ENCODE measurements at places on chromosomes 3 and 15.

DNA sequence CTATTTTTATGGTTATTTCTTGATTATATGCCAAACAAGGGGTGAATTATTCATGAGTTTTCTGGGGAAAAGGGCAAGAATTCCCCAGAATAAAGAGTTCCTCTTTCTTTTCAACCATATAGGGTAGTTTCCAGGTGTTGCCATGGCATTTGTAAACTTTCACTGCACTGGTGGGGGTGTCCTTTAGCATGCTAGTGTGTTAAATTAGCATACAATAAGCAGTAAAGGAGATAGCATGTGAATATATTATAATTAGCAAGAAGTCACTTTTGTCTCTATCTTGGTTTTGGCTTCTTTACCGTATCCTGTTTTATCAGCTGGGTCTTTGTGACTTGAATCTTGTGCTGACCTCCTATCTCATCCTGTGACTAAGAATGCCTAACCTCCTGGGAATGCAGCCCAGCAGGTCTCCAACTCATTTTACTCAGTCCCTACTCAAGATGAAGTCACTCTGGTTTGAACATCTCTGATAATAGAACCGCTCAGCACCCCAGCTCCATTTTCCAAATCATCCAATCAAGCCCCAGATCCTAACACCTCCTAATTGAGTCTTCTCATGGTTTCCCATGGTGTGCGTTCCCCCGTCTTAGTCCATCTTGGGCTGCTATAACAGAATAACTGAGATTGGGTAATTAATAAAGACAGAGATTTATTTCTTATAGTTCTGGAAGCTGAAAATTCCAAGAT lies 3.4 kb upstream of the SELENOT start:
- DNase-seq = peak; percentile 45

DNA sequence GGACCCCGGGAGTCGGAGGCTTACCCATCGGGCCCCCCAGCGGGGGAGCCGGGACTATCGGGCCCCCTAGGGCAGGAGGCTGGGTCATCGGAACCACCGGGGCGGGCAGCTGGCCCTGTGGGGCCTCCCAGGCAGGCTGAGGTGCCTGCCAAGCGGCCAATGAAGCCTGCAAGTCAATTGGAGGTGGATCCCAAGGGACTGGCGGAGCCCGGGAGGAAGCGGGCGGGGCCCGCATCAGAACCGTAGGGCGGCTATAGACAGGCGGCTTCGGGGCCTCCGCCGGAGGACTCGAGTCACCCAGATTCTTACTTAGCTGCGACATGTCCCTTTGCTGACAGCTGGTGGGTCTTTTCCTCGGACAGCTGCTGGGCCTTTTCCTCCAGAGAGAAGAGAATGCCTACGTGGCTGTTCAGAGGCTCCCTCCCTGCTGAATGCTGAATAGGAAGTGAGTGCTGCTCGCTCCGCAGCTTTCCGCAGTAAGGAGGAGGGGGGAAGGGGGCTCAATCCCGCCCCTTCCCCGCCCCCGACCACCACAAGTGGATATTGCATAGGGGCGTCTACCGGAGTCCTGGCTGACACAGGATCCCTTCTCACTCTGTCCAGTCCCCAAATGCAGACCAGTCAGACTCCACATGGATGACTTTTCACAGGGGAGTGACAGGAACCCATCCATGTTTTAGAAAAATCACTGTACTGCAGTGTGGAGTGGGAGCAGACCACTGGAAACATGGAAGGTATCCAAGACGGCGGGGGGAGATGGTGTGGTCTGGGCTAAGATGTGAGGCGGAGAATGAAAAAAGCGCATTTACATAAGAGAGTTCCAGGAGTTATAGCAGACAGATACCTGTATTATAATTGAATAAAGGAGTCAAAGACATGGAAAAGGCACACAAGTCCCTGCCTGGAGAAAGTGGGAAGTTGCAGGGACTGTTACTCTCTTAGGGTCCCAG lies at the start of gene MAGEL2:
Gene MAGEL2 (minus strand): TSS at position 447 of the 950 bp plus-strand sequence. CDS start 125 bp downstream, at position 322.
- no peak for DNase-seq

DNA sequence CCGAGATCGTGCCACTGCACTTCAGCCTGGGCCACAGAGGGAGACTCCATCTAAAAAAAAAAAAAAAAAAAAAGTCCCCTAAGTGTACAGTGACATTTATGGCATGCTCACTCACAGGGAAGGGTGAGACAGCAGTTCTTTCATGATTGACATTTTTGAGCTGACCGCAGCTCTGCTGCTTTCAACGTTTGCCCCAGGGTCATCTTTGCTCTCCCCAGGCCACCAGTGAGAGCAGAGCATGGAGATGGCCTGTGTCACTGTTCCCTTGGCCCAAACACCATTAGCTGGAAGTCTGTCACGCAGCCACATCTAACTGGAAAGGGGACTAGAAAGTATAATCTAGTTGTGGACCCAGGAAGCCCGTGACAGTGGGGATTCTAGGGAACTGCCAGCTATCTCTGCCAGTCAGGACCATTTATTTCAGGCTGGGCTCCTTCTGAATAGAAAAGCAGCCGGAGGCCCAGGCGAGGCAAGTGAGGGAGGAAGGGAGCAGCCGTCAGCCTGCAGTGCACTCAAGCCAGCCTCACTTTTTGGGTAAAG lies 193.4 kb upstream of the HES1 start:
- DNase-seq = no peak

- DNase-seq = no peak
These were observed 984 bp downstream of the FGF7 start for GRCh38 chr15:49423901-49424550.

DNA sequence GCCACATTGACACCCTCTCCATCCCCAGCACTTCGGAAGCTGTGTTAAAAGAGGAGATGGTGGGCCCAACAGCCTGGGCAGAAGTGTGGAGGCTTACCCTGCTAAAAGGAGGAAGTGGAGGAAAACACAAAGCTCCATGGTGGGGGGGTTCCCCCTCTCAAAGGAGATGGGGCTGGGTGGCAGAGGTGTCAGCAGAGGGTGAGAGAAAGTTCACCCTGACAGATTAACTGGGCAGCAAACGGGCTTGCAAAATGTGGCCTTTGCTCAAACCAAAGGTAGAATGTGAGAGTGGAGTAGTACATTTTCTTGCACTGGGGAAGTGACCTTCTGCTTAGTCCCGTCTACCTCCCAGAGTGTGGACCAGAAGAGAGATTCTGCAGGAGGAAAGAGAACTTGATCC lies 44.7 kb downstream of the MYO1E start:
- peak; percentile 67 for DNase-seq

- peak; percentile 66 for DNase-seq
These were observed 62.9 kb downstream of the SLC28A2 start for GRCh38 chr15:45314960-45315359.

DNA sequence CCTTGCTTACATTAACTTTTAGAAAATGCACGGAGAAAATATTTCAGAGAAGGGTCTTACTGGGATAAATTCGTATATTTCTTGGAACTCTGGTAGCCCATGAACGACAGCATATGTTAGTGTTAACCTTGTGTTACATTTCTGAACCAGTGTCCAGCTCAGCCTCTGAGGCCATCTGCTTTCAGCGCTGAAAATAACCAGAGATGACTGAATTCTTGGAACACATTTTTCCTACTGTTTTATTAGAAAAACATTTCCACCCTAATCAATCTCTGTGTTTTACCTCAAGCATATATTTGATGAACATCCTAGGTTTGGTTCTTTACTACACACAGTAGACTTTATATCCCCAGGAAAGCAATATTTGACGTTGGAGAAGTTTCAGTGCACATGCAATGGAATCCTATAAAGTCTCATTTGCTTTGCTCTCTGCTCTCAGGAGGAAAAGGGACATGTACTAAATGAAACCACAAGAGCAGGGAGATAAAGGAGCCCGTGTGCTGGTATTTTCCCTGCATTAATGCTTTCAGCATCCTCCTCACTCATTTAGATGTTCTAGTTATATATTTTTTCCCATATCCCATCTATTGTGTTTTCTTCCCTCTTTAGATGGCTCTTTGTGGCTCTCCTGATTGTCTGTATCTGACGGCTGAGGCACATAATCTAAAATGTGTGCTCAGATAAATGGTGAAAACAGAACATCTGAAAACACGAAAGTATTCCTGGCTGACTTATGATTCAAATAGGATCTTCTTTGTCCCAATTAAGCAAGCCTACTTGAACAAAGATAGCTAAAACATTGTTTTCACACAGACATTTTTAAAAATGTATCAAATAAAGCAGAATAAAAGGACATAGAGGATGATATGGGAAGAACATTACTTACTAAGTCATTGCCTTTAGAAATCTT lies 151.7 kb upstream of the KCNMB2 start:
- no peak for DNase-seq

- no peak for DNase-seq
These were observed 1227.6 kb upstream of the EPHA6 start for GRCh38 chr3:95586754-95587153.

GRCh38 chr3:39474126-39474515 lies 6.6 kb downstream of the MOBP start:
- DNase-seq = no peak

GRCh38 chr15:41150279-41150678 lies 34.2 kb upstream of the INO80 start:
- no peak for DNase-seq

DNA sequence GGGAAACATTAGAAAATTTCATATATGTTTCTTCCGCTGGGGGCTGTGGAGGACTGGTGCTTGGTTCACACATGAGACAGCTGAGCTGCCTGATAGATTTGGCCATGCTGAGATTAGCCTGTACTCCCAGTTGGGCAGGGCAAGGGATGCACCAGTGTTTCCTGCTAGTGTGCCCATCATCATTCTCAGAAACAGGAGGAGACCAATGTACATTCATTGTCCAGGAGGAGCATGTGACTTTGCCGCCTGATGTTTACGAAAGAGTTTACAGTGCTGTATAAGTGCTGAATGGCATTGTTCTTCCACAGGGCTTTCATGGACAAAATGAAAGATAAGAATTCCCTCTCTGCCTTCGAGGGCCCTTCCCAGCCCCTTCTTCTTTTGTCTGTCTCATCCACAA lies 311.1 kb upstream of the THBS1 start:
- peak; percentile 23 for DNase-seq

GRCh38 chr15:63203451-63204090 lies 14.2 kb downstream of the RAB8B start:
- peak; percentile 50 for DNase-seq

DNA sequence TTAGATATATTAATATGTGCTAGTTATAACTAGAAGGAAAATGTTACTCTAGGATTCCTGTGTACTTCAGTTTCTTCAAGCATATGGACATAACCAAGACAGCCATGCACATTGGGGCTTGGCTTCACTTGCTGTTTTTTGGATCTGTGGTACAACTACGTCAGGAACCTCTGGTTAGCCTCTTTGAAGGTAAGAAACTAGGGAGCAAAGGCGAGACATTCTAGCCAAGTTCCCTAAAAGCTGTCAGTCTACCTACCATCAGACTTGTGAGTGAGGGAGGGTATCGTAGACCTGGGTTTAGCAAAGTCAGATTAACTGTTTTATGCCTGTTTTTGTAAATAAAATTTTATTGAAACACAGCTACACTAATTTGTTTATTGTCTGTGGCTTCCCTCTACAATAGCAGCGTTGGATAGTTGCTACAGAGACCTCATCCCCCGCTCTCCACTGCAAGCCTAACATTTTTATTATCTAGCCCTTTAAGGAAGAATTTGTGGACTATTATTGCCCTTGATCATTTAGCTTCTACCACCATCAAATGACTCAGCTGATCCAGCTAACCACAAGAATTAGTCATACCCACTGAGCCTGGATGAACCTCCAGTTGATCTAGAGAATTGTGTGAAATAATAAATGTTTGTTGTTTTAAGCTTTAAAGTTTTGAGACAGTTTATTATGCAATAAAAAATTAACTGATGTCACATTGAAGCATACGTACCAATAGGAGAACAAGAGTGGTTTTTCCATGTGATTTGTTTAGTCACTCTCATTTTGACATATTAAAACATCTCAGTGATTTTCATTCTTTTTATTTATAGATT lies 58.1 kb downstream of the RSRC1 start:
- DNase-seq = peak; percentile 54

- DNase-seq = peak; percentile 57
These were observed 39.2 kb downstream of the SLC24A1 start for GRCh38 chr15:65660927-65661326.

DNA sequence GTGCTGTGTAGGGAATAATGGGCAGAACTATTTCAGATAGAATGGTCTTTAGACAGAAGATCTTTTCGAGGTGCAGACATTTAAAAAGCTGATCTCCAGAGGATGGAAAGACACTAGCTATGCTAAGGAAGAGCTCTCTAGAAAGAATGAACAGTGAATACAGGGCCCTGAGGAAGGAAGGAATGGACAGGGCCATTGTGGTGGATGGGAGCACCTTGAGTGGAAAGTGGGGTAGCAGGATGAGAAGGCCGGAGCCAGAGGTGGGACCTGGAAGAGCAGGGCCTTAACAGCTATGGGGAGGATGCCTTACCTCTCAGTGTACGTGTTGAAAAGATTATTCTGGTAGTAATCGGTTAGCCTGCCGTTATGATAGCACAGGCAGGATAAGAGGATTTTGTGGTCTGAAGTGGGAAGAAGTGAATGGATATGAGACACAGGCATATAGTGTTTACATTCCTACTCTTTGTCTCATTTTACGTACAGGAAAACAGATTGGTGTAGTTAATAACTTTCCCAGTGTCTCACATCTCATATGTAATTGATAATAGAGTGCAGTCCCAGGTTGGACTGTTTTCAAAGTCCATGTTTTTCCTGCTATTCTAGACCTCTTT lies 172.4 kb downstream of the KLHL25 start:
- DNase-seq = no peak

DNA sequence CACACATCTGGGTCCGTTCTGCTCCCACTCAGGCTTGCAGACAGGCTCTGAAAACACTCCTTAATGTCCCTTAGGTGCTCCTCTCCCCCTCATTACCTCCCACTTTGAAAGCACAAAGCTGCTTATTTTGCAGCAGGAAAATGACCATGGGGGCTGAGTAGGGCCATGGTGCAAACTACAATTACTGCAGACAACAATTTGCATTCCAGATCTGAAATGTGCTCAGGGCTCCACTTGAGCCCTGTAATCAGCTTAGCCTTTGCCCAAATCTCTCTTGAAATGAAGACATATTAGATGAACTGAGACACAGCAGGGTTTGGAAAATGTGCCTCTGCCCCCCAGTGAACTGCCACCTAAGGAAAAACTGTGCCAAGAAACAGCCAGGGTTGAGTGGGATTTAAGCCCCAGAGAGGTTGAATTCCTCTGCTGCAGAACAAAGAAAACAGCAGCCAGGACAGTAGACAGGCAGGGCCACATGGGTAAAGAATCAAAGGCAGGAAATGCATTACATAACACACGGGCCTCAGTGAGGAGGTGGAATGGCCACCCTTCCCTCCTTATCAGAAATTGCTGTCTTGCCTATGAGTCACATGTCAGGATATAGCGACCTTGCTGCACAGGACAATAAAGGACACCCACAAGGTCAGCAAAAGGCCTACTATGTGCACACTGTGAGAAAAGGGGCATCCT lies 126.8 kb upstream of the ARHGEF3 start:
- peak; percentile 36 for DNase-seq

Measured in suppressor macrophage (primary cell).